ENCODE measurements at places on chromosomes 3 and 15.
A peak's percentile ranks its signal among the peaks of the same experiment; 100 is the strongest.

- peak; percentile 33 for DNase-seq
These were observed 46.0 kb downstream of the ALDH1L1 start for GRCh38 chr3:126134219-126134975.

DNA sequence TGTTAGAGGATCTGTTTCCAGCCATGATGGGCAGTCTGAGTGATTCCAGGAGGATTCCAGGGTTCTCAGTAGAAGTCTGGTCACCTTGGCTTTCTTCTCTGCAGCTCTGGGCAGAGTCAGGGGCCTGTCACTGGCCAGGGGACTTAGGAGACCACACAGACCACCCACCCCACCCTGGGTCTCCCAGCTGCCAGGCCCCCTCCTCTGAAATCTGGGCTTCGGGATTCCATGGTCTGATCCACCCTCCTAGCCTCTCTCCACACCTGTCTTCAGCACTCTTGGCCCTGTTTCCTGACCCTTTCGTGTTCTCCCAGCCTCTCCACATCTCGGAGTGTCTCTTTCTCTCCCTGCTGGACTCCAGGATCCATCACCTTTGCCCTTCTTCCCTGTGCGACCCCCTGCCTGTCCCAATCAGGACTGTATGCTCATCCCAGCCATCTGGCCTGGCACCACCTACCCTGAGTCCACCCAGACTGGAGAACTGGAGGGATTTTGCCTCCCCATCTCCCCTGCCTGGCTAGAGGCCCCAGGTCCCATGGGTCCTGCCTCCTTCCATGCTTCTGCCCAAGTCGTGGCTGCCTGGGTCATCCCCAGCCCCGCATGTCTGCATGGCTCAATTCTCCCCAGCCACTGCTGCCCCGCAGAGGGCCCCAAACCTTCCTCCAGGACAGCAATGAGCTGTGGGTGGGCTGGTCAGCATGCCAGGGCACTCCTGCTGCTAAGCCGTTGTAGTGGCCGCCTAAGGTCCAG is 34.3 kb downstream of the GOLGA6L10 start:
- no peak for DNase-seq

- DNase-seq, result peak; percentile 64
These were observed 18.4 kb downstream of the GYG1 start for GRCh38 chr3:149009732-149010131.

DNA sequence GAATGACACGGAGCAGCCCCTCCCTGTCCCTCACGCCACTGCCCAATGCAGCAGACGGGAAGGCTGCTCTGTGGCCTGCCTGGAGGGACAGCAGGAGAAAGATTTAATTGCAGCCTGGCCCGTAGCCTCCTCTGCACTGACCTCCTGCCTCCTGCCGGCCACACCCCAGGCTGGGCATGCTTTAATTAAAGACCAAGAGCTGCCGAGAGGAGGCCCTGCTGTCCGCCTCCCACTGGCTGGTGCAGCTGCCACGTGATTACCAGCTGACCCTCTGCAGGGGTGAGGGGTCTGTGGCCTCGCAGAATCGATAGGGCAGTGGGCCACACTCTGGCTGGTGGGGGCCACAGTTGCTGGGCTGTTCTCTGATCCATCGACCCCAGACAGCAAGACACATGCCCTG is 100.2 kb upstream of the PRR23E start:
- no peak for DNase-seq

DNA sequence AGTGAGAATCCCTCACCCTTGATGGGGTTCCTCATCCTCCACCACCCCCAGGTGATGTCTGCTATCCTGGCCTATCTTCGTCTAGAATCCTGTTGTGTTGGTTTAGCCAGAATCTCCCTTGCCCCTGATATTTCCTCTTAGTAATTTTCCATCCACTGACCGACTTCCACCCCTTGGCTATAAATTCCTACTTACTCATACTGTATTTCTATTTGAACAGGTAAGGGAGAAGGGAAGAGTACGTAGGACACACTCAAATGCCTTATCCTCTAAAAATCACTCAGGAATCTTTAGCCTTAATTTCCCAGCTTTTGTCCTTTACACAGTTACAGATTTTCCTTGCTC is 678 bp upstream of the TFG start:
- DNase-seq, result no peak

DNA sequence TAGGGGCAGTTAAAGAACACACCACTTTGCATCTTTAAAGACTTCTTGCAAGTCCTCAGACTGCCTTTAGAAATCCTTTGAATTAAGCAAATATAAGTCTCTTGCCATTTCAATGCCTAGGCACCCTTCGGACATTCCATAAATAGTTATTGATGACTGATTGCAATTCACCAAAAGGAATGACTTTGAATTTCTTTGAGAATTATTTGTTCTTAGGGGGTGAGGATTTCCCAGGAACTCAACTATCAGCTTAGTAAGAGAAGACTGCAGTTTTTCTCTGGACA is 495 bp upstream of the MYEF2 start:
- DNase-seq, result no peak

DNA sequence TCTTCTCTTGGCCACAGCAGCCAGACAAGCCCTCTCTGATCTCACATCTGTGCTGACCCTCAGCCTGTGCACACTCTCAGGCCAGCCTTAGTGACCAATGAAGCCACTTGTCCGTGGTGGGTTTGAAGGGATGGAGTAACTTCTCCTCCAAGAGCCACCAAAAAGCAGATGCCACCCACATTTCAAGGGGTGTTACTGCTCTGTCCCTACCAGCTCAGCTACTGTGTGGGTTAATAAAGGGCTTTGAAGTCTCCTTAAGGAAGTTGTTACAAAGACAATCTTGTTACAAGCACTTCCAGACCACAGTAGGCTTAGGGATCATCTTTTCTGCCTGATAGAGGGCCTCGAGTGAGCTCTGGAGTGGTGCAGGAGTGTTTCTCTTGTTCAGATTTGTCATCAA is 3.3 kb upstream of the CA12 start:
- DNase-seq, result no peak

DNA sequence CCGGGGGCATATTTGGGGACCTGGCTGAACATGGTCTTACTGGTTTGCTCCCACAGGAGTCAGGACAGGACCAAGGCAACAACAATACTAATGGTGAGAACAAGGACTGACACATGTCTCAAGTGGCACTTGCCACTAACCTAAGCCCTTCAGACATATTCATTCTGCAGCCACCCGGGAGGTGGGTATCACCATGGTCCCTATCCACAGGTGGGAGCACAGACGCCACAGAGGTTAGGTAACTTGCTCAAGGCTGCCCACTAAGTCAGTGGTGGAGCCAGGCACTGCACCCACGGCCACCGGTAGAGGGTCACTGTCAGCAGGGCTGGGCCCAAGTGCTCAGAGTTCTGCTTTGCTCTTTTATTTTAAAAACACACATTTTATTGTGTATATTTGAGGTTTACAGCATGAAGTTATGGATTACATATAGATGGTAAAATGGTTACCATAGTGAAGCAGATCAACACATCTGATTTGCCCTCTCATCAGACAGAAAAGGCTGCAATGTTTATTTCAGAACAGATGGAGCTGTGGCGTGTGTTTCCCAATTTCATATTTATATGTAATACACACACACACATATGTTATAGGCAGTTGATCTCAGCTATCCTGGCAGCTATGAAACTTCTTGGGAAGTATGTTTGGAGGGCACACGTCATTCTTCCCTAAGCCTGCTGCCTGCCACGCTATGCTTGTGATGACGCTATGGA is 30.0 kb upstream of the SLC41A3 start:
- no peak for DNase-seq

DNA sequence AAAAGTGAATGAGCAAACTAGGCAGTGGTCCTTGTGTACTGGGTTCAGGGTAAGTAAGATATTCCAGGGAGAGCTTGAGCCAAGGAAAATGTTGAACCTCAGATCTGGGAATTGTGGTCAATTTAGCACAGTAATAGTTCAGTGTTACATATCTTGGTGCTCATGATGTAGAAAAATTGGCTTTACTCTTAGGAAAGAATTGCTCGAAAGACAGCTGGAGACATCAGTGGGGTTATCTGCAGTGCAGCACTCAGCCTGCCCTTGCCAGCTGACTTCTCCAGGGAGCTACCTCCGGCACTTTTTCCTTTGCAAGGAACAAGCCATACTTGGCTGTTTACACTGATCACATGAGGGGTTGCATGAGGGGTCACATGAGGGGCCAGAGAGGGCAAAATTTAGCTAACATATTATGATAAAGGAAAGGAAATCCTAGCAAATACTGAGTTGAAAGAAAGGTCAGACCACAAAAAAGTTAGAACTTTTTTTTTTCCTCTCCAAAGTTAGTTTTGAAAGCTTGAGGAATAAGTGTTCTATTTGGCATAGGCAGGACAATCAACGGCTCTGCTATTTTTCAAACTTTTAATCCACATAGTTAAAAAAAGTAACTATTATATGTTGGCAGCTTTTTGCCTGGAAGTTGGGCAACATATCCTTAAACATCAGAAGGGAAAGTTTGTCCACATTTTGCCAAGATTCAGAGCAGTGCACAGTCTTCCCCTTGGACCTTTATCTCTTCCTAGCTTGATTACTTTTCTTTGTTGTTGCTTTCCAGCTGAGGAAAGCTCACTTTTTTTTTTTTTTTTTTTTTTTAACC is 92.4 kb downstream of the COL6A6 start:
- DNase-seq, result no peak

DNA sequence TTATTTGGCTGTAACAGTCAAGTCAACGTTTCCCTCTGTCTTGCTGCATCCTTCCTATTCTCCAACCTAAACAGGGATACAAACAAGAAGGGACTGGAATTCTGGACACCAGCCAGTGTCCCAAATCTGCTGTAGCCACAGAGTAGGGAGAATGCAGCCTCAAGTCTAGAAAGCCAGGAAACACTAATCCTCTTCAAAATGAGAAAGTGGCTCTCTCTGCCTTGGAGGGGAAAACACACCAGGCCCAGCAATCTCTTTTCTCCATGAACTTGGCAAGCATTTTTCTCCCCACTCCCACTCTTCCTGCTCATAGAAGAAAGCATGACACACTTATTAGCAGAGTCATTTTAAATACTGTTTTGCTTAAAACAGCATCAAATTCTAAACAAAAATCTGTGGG is 781.7 kb downstream of the SQOR start:
- no peak for DNase-seq
